ENCODE measurements at places on chromosomes 7 and 10.

GRCh38 chr7:80240265-80241025, 105.8 kb downstream of the GNAI1 start:
- DNase-seq, result no peak

- no peak for DNase-seq
Measured at GRCh38 chr7:88399696-88400240, 93.1 kb upstream of the STEAP4 start.

DNA sequence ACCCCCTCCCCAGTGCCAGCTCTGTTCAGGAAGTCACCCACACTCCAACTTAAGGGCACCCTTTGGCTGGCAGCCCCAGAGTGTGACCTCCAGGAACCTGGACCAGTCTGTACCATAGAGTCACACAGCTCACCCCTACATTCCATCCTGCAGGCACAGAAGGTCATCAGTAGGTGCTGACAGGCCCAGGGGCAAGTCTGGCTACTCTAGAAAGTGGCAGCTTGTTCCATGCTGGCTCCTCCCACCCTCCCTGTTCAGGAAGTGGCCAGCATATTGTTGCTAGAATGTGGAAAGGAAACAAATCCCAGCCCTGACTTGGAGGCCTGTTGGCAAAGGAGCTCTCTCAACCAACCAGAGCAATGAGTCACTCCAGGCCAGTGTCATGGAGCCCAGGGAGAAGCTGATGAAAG, 3.2 kb upstream of the NCOA4 start:
- DNase-seq, result no peak

- DNase-seq, result no peak
Measured at GRCh38 chr10:132035476-132035875, 30.3 kb upstream of the JAKMIP3 start.

DNA sequence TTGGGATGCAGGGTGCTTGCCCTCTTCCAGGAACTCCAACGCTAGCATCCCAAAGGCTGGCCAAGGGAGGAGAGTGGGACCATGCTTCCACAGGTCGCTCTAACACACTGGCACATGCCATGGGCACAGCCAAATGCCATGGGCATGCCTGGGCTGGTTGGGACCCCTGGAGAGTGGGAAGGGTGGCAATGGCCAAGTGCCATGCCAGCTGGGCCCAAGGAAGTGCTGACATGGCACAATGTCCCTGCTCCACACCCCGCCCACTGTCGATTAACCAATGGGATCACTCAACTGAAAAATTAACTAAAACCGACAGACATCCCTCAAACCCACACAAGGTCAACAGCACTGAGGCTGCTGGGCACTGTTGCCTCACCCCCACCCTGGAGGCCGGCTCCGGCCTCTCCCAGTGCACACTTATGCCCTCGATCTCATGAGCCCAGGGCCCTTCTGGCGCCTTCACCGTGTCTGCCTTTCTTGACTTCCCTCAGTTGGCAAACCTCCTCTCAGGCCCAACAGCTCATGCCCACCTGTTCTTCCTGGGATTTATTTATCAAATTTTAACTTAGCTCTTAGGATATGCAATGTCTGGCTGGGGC, 83.4 kb downstream of the GOLGA7B start:
- DNase-seq, result no peak

DNA sequence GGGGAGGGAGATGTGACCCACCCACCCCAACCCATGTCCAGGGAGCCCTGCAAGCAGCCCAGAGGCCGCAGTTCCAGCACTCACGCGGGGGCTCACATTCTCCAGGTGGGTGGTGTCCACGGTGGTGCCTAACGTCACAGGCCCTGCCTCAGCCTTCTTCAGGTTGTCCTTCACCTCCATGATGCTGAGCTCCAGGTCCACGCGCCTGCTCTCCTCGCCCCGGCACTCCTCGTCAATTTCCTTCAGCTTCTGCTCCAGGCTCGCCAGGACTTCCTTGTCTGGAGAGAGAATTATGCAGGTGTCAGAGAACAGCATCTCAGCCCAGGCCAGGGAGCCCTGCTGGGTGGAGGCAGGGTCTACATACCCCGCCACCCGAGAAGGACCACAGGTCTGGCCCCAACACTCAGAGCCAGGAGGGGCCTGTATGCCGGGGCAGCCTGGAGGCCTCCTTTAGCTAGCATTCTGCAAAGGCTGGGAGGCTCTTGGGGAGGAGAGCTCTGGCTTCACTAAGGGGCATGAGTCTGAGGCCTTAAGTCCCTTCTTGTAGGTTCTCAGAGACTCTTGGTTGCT, 58.2 kb downstream of the VWA2 start:
- DNase-seq, result no peak

DNA sequence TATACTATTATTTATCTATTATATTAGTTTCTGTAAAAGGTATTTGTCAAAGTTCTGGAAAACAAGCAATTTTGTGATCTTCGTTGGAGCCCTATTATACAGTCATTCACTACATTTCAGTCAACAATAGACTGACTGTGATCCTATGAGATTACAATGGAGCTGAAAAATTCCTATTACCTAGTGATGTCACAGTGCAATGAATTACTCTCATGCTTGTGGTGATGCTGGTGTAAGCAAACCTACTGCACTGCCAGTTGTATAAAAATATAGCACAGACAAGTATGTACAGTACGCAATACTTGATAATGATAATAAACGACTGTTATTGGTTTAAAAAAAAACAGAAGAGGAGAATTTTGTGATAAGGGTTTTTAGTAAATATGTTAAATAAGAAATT, 21.4 kb downstream of the OR6V1 start:
- no peak for DNase-seq

- DNase-seq, result no peak
Measured at GRCh38 chr10:113386005-113386404, 166.8 kb upstream of the HABP2 start.

DNA sequence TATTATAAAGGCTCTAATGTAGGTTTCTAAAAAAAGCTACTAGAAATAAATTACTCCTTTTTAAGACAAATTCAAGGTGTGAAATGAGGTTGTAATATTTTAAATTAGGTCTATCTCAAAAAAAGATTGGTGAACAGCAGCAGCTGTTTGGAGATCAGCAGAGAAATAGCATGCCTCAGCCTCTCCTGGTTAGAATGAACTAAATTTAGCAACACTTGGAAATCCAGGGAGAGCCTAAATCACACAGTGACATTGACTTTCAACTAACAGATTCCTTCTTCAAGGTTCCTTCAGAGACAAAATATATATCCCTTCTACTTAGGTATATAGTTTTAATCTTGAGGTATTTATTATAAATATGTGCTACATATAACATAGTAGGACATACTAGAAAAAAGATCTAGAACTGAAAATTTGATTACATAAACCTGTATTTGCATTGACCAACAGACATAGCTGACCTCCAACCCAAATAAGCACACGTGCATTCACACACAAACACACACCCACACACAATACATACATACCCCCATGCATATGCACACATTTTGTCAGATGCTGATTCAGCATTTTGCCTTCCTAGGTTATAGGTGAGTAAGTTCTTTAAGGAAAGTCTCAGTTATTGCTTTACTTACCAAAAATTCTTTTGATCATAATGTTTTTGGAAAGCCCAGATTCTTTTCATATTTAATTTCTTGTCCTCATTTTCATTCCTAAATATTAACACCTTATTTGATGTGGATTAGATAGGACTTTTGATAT, 47.3 kb downstream of the DGKB start:
- no peak for DNase-seq

DNA sequence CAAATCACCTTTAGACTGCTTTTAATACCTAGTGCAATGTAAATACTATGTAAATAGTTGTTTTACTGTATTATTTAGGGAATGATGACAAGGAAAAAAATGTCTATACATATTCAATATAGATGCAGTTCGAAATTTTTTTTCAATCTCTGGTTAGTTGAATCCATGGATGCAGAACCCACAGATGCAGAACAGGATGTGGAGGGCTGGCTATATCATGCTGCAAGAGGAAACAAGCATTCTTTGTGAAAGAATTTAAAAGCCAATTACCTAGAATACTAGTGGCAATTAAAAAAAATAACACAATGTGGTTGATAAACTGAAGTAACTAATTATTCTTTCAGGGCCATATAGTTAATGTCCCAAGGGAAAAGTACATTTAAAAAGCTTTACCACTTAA, 170.4 kb downstream of the ZNF438 start:
- no peak for DNase-seq

DNA sequence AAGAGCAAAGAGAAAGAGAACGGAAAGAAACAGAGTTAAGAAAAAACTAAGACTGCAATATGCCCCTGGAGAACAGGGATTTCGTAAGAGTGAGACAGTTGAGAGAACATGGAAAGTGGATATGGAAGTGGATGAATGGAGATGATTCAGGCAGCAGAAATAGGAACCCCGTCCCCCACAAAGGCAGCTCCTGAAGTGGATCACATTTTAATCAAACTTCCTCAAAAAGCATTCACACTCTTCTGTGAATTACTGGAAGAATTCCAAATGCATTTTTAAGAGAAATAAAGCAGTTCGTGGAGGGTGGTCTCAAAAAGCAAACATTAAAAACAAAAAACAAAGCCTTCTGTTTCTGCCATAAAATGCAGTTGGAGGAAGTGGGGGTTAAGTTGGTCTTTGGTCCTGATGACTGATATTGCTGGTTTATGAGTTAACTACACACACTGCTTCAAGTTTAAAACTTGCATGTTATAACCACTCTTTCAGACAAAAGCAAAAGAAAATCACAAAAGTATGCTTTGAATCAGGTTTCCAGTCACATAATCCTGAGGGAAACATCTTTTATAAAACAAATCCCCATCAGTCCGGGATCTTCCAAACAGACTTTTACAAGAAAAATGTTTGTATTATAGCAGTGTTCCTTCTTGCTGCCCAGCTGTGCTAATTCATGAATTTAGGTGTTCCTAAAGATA, 214.3 kb downstream of the FANK1 start:
- no peak for DNase-seq

GRCh38 chr10:24114556-24114955, 94.4 kb upstream of the KIAA1217 start:
- no peak for DNase-seq

Data from T-helper 17 cell (primary cell).